Stimulated activated CD4-positive, alpha-beta T cell treated with anti-CD3 and anti-CD28 coated beads, Interleukin-1b, Interleukin-23, amount 100 ng/mL, for 48 hours (primary cell): ENCODE measurements at places on chromosomes 16 and 17.

- peak; percentile 49 for DNase-seq
These were observed 17.4 kb upstream of the C17orf107 start for GRCh38 chr17:4881761-4882555.

- no peak for DNase-seq
These were observed 333 bp upstream of the NOG start for GRCh38 chr17:56593086-56593645.

DNA sequence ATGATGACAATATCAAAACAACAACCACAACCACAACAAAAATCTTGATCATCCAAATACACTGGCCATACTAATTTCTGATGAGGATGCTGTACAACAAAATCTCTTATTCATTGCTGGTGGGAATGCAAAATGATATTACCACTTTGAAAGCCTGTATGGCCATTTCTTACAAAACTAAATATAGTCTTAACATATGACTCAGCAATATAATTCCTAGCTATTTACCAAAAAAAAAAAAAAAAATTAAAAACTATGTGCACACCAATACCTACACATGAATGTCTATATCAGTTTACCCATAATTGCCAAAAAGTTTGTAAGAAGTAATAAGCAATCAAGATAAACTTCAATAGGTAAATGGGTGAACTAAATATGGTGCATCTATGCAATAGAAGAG lies 1379.7 kb downstream of the CDH11 start:
- DNase-seq, result no peak

GRCh38 chr16:23691483-23692189 lies 12.9 kb downstream of the PLK1 start:
- DNase-seq, result no peak

DNA sequence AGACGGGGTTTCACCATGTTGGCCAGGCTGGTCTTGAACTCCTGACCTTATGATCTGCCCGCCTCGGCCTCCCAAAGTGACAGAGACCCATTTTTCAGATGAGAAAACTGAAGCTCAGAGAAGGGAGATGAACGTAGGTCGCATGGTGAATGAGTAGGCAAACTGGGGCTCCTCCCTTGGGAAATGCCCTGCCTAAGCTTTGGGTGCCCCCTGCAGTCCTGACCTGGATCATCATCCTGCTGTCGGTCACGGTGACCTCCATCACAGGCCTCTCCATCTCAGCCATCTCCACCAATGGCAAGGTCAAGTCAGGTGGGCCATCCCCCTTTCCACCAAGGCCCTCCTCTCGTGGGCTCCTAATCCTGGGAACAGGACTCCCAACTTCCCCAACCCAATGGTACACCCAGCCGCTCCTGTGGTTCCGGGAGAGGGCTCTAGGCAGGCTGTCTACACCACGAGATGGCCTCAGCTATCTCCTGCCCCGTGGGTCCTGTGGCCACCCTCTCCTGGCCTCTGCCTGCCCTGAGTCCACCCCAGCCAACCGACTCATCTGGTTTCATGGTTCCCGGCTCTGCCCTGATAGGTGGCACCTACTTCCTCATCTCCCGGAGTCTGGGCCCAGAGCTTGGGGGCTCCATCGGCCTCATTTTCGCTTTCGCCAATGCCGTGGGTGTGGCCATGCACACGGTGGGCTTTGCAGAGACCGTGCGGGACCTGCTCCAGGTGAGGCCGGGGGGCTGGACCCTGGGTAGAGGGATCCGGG lies 4.7 kb downstream of the SLC12A3 start:
- DNase-seq, result peak; percentile 45

DNA sequence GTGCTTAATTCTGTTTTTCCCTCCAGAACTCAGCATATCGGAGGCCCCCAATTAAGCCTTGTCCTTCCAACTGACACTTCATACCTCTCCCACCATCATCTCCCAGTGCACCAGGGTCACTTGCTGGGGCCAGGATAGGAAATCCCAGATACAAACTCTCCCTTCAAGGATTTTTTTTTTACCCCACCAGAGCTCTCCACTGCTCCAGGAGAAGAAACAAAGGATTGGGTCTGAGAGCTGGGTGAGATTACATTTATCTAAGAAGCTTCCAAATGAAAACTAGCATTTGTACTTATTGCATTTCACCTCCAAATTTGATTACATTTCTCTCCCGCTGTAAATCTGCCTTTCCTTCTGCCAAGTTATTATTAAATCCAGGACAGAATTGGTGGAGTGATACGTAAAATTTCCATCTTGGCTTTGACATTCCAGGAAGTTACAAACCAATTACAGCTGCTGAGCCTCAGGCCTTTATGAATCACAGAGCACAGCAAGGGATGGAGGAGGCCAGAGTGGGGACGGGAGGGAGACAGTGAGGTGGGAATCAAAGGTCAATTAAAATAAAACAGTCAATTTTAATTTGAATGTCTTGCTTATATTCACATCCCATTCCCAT lies 123.5 kb downstream of the USP31 start:
- no peak for DNase-seq

DNA sequence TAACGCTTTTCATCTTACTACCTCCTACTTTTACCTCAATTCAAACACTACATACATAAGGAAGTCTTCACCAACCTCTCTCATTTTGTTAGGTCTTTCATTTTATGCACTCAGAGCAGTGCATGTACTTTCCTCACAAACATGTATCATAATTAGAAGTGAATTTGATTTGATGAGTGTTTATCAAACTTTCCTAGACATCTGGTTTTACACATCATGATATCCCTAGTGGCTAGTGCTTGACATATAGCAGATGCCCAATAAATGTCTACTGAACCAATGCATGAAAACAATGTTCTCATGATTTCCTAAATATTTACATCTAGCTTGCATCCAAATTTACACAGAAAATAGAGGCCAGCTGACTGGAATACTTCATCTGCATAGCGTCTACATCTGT lies 323.4 kb upstream of the KIF2B start:
- no peak for DNase-seq

- no peak for DNase-seq
These were observed 9.1 kb downstream of the RCVRN start for GRCh38 chr17:9895923-9896322.

- DNase-seq, result no peak
These were observed 20.4 kb downstream of the NFE2L1 start for GRCh38 chr17:48068491-48068961.

DNA sequence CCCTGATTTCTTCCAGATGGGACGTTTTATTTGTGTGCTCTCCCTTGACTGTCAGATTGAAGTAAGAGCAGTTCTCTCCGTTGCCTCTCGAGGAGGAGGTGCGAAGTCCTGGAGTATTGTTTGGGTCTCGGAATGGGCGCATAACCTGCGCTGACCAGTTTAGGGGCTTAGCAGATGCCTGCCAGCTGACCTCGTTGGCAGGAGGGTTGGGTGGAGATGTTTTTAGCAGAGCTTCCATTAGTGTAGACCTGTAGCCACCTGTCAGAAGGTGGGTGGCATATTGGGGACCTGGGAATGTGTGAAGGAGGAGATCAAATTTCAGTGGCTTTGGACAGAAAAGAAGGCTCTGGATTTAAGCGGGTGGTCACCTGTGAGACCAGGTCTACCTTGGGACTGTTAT lies 3.6 kb downstream of the RASD1 start:
- no peak for DNase-seq

- DNase-seq, result no peak
These were observed 21.0 kb downstream of the ACE start for GRCh38 chr17:63497708-63498483.

GRCh38 chr16:11914210-11915113 lies 1.3 kb downstream of the GSPT1 start:
- peak; percentile 39 for DNase-seq

GRCh38 chr16:67028167-67028695 lies 718 bp upstream of the CBFB start:
- DNase-seq, result no peak

DNA sequence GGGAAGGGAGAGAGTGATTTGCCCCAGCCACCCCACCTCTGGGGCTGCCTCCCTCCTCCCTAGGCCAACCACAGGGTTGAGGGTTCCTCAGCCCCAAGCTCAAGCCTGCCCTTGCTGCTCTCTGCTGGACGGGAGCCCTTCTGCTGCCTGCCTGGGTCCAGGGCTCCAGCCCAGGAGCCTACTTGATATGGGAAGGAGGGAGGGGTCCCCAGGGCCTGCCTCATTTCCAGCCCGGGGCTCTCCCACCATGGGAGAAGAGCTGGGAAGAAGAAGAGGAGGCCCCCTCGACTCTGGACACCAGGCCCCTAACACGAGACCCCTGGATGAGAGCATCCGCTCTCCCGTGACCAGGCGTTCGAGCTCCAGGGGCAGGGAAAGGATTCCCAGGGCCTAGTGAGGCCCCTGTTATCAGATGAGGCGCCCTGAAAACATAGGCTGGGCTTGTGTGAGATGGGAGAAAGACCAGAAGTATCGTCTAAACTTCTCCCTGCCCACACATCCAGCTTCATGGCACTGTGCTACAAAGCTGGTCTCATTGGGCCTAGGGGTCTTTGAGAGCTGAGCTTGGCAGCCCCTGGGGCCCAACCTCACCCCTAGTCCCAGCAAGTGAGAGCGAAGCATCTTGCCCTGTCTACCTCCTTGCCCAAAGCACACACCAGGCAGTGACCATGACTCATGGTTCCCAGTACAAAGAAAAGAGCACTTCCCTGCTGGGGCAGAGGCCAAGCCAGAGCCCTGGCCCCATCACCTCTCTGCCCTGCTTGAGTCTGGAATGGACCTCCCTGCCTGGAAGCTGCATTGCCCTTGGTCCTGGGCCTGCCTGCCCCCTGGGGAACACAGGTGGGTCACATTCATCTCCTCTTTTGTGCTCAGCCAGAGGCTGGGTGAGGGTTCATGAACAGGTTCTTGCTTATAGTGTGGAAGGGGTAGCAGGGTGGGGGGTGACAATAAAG lies 987 bp downstream of the SLC16A5 start:
- DNase-seq, result peak; percentile 22

GRCh38 chr17:49687878-49688491 lies 10.1 kb upstream of the SPOP start:
- DNase-seq, result no peak

DNA sequence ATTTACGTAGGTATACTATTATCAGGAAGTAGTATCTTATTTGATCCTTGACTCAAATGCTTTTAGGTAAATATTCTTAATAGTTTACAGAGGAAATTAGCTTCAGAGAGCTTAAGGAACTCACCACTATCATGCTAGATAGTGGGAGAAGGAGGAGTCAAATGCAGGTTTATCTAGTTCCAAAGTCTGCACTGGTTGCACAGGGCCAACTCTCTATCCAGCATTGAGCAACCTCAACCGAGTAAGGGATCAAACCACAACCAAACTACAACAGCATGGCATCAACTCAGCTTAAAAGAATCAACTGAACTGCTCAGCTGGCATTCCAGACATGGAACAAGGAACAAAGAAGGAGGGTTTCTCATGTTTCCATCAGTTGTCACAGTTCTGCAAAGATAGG lies 306.0 kb downstream of the MAF start:
- no peak for DNase-seq

GRCh38 chr17:10899281-10899680 lies 61.4 kb upstream of the PIRT start:
- DNase-seq, result no peak

DNA sequence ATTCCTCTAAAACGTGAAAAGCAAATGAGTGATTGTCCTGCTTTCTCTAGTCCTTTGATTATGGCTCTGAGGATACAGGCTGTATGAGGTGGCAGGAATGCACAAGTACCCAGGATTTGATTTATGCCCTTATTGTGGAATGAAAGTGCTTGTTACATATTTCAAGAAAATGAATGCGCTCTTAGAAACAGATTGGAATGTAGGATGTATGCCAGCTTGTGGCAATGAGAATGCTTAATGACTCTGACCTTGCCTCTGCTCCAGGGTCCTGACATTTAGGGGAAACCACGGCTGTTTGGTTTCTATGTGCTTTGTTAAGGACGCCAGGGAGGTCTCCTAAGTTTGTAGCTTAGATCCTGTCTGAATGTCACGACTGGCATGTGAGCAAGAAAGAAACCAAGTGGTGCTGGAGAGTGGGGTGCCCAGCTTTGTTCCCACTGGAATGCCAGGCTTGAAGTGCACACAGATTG lies 22.0 kb downstream of the PRCD start:
- DNase-seq, result no peak

- DNase-seq, result no peak
These were observed 36.8 kb downstream of the CPD start for GRCh38 chr17:30415491-30415890.

DNA sequence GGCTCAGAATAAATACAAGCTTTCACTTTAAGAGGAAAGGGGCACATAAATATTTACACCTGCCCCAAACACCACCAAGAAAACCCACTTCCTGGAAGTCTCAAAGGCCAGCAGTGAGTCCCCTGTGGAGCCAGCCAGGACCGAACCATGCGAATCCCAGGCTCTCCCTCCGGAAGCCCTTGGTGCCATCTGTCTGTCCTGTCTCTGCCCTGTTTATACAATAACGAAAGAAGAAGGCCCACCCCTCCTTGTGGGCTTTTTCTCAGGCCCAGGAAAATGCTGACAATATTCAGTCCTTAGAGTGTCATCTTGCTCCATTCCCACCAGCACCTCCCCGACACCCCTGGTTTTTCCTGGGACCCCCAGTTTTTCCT lies 3.6 kb upstream of the SLC6A4 start:
- DNase-seq, result no peak

GRCh38 chr17:64336760-64337413 lies 53.8 kb downstream of the PECAM1 start:
- no peak for DNase-seq

DNA sequence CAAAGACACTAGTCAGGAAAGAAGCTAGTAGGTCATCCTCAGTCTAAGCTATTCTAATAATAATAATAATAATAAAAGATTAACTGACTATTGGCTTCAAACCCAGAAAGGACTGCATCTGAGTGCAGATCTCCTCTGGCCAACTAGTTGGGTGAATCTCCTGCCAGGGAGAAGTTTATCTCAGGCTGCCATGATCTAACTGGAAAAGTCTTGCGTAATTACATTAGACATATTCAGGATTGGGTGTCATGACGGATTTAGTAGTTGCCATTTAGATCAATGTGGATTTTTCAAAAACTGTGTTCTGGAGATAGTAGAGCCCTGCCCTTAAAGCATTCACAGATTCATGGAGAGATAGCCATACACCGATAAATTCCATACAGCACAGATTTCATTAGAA lies 69.5 kb downstream of the KIF2B start:
- DNase-seq, result no peak

DNA sequence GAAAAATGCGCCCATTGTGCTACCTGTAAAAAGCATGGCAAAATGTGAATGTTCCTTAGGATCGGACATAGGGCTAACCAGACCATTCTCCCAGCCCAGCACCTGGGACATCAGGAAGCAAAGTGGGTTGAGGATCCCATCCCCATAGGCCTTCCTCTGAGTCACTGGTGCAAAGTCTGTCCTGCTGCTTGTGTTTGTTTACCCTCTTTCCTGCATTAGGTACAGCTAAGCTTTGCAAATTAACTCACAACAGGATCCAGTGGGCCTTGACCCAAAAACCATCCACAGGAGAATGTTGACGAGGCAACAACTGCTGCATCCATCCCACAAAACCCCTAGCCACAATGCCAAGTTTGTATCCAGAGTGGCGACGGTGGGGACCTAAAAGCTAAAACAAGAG lies 106.2 kb downstream of the GRIN2A start:
- no peak for DNase-seq

GRCh38 chr17:867896-868489 lies 85.8 kb downstream of the MRM3 start:
- DNase-seq, result no peak
